ENCODE measurements at places on chromosomes 4 and X. TPM values are rescaled to one million over a fixed set of nuclear protein-coding genes. Genes with fewer than 3 reads are reported as not detected.

Gene ATP7A
- 11.8 TPM for total RNA-seq

Gene ANK2
- 10.9 TPM for total RNA-seq

Gene ARL9
- total RNA-seq = not detected

Gene MXRA5
- 13.7 TPM for total RNA-seq

Gene CLGN
- 26.8 TPM for total RNA-seq

Gene SLITRK4
- total RNA-seq = 17.0 TPM

Gene NSG1
- total RNA-seq = 30.2 TPM

Gene GLRA3
- 0.08 TPM for total RNA-seq

Gene TENM3
- total RNA-seq = 70.9 TPM

Gene CCKAR
- 0.77 TPM for total RNA-seq

Gene SMARCAD1
- 58.1 TPM for total RNA-seq

Gene SERPINA7
- 43.1 TPM for total RNA-seq

Gene PABPC1L2A
- not detected for total RNA-seq

Gene FAM9B
- not detected for total RNA-seq

Gene PCDH11X
- total RNA-seq = 5.5 TPM

Gene DOCK11
- total RNA-seq = 8.3 TPM

Gene DRP2
- 0.40 TPM for total RNA-seq

Gene PROM1
- 30.8 TPM for total RNA-seq

Gene CXXC4
- 14.9 TPM for total RNA-seq

Gene PASD1
- not detected for total RNA-seq

Gene ARX
- total RNA-seq = not detected

Gene KIF4A
- 6.4 TPM for total RNA-seq

Gene ABRAXAS1
- 16.0 TPM for total RNA-seq

Gene DIPK2B
- total RNA-seq = 0.44 TPM

Gene SAGE1
- not detected for total RNA-seq

Gene ASB12
- not detected for total RNA-seq

Gene NAP1L5
- 7.4 TPM for total RNA-seq

Gene BEX1
- 60.6 TPM for total RNA-seq

Gene YY2
- total RNA-seq = 2.4 TPM

Gene TADA2B
- total RNA-seq = 15.4 TPM

Gene HSFX4
- not detected for total RNA-seq

Gene ADRA2C
- 4.9 TPM for total RNA-seq

Gene IL1RAPL1
- total RNA-seq = 3.9 TPM

Gene GPC3
- 874 TPM for total RNA-seq

Gene ADAM29
- total RNA-seq = not detected

Gene TBX22
- total RNA-seq = 0.10 TPM

Gene CLCN4
- total RNA-seq = 3.8 TPM

Gene GRIA3
- 2.9 TPM for total RNA-seq

Gene CTAG1A
- total RNA-seq = not detected

Gene STATH
- total RNA-seq = not detected

Gene FTHL17
- total RNA-seq = not detected

Gene FABP2
- total RNA-seq = 10.7 TPM

Gene SSX4B
- not detected for total RNA-seq

Gene SHROOM4
- 7.1 TPM for total RNA-seq

Gene FDCSP
- total RNA-seq = not detected

Gene GEMIN8
- 12.5 TPM for total RNA-seq

Gene RHOH
- total RNA-seq = not detected

Gene FAM47E
- 5.9 TPM for total RNA-seq

Gene STPG2
- 0.24 TPM for total RNA-seq

Gene DKK2
- 23.4 TPM for total RNA-seq

Gene ITIH6
- not detected for total RNA-seq

Gene DCAF4L1
- total RNA-seq = 0.10 TPM

Gene PRKG2
- 16.6 TPM for total RNA-seq

Gene ART3
- 1.0 TPM for total RNA-seq

Gene EPHA5
- 0.63 TPM for total RNA-seq

Gene TMEM47
- total RNA-seq = 31.2 TPM

Gene TAF7L
- not detected for total RNA-seq

Gene ABLIM2
- total RNA-seq = 0.68 TPM

Gene ATP1B4
- total RNA-seq = not detected
